CD4-positive, alpha-beta T cell treated with Interleukin-6 at 100 ng/mL for 8 hours (primary cell): ENCODE measurements at places on chromosomes 5 and 9.
A peak's percentile ranks its signal among the peaks of the same experiment; 100 is the strongest.

DNA sequence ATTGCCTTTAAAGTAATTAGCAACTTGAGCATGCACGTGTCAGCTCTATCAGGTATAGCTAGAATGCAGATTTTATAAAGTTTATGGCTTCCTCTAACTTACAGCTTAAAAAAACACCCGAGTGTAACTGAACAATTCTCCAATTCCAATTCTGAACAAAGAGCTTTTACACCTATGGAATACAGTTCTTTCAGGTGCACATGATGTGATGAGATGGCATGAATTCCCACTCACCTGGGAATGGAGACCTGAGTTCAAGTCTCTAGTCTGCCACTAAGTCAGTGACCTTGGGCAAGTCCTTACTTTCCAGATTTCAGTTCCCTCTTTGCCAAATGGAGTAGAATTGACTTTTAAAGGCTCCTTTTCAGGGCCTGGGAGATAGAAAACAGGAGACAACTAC is 1.8 kb downstream of the ZFAND5 start:
- peak; percentile 1 for DNase-seq

DNA sequence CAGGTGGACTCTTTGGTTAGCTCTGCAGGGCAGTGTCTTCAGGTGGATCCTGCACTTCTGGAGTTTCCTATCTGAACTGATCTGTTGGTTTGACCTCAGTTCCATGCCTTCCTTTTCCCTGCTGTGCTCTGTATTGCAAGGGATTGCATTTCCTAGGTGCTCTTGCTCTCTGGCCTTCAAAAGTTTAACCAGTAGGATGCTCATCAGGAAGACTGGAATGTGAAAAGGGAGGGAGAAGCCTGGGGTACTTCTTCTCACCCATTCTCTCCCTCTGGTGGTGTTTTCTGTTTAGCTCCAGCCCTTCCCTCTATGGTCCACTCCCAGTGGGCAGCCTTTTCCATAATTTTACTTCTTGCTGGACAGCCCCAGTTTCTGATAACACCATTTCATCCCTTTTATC is 78.5 kb downstream of the ZNF618 start:
- no peak for DNase-seq

- no peak for DNase-seq
These were observed 737 bp downstream of the SLC1A3 start for GRCh38 chr5:36607114-36607571.

DNA sequence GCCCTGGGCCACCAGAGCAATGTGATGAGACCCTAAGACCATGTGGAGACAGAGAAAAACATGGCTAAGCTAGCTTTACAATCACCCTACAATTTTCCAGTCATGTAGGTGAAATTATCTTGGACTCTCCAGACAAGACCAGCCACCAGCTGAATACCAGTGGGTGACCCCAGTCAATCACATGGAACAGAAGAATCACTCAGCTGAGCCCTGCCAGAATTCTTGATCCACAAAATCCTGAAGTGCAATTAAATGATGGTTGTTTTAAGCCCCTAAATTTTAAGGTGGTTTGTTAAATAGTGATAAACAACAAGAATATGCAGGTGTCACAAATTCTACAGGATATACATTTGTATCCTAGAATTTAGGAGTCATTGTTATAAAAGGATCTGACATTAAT is 69.5 kb upstream of the SMIM15 start:
- no peak for DNase-seq

- DNase-seq: no peak
These were observed 44.4 kb downstream of the CAST start for GRCh38 chr5:96706433-96707111.

DNA sequence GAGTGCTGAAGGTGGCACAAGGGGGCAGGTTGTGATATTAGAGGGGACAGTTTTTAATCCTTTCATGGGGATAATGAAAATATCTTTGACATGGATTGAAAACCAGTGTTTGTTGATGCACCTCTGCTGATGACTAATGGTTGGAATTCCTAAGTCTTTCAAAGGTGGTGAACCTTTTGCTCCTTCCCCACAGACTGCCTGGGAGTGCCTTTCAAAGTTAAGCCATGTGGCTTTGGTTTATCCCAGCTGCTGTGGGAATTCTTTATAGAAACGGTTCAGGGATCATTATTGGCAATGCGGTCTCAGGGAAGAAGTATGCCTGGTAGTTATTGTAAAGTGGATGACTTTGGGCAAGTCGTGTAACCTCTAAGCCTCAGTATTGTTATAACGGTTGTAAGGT is 45.7 kb downstream of the PIP5K1B start:
- DNase-seq: no peak

- no peak for DNase-seq
These were observed 58.5 kb upstream of the MYO10 start for GRCh38 chr5:16994565-16994964.

DNA sequence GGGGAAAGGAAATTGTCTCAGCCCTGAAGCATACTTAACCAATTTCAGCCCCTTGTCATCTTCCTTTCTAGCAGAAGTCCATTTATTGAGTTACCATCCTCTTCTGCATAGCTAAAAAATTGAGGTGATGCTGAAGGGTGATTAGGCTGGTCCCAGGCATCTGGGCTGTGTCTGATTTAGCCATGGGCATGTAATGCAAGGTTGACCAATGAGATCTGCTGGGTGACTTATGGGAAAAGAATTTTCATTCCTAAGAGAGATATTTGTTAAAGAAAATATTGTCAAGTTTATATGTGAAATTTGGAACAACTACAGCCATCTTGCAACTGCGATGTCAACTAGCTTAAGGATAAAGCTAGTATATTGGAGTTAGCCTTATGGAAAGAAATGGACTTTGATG is 5.1 kb downstream of the ITGA2 start:
- DNase-seq: no peak

- no peak for DNase-seq
These were observed 34.9 kb upstream of the FGF1 start for GRCh38 chr5:142720641-142721271.

DNA sequence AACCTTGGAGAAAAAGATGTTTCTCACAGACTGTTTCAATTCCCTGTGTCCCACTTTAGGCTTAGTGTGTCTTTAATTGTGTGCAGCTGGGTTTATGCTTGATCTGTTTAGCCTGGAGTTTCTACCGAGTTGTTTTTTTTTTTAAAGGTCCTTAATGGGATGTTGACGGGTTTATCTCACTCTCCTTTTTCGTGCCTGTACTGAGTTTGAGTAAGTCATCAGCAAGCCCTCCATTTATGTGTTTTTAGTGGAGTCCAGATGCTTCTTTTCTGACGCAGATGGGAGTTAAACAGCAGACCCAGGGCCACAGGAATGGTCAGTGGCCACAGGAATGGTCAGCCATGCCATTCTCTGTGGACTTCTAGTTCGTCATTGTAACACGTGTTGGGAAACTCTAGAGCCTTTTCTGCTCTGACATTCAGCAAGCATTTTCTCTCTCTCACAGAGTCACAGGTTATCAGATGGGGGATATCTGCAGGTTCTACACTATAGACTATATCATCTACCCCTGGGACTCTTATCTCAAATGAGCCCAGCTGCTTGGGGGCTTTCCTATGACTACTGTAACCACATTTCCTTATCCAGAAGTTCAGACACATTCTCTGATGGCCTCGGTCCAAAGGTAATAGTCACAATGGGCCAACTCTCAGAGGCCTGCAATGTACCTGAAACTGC is 190.5 kb downstream of the TTLL11 start:
- DNase-seq: no peak

DNA sequence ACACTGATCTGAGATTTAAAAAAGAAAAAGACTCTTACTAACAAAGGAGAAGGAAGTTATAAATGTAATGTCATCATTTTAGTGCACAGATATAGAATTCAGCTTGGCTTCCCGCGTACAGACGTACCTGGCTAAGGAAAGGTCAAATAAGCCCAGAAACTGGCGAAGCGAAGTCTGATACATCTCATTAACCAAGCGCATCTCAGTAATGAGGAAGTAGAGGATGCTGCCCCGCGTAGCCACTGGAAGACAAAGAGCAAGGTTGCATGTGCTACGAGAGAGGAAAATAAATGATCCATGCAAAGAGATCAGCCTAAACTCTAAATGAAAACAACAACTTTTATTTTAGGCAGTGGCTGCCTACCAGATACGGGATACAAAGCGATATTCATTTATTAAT is 208.8 kb downstream of the DNAH5 start:
- no peak for DNase-seq

DNA sequence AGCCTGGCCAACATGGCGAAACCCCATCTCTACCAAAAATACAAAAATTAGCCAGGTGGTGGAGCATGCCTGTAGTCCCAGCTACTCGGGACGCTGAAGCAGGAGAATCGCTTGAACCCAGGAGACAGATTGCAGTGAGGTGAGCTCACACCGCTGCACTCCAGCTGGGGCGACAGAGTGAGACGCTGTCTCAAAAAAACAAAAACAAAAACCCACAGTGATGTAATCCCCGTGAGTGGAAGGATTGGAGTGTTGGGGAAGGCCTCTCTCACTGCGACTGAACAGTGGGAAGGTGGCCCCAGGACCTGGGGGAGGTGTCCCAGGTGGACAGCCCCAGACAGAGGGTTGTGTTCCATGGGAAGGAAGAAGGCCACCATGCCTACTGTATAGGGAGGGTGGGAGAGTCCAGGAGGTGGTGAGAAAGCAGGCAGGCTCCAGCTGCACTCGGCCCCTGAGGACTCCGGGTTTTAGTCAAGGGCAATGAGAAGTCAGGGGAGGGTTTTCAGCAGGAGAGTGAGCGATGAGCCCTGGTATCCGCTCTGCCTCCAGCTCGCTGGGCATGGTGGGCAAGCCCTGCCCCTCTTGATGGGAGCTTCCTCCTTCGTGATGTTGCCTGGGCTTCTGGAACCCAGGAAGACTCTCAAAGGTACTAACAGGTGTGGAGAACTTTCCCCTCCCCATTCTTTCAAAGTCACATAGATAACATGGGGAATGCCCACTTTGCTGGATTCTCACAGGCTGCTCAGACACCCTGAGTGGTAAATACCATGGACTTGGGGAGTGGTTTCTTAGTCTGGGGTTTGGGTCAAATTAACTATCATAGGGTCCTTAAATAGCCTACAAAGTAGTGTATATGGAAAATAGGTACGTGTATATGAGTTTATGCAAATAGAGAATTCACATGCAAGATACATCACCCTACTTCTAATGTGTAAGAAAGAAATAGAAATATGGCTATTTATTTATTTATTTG is 74.7 kb downstream of the PPARGC1B start:
- DNase-seq: no peak

DNA sequence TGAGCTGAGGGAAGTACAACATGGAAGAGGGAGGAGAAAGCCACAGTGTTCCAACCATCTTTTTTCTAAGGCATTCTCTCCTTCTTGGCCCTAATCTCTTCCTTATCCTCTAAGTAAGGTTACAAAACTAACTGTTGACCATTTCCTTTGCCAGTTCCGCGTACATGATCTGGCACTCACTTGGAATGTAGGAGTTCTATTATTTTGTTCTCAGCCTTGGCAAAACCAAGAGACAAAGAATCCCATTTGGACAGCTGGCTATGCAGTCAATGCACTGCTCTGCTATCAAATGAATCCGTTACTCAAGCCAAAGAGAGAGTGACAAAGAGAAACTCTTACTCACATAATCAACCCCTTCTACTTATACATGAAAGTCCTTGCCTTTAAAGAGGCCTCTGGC is 410.3 kb downstream of the DTWD2 start:
- DNase-seq: no peak

DNA sequence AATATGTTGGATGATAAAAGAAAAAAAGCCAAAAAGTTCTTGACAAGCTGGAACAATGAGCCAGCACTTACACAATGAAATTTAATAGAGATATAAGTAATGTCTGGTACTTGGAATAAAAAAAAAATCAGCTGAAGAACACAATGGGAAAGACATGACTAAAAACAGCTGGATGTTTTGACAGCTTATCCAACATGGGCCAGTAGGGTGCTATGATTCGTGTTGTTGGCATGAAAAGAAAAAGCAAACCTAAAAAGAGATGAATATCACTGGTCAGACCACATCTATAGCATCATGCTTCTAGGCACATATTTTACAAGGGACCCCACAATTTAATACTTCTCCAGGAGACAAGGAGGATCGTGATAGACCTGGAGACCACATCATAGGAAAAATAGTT is 175.3 kb downstream of the ARL15 start:
- DNase-seq: no peak

DNA sequence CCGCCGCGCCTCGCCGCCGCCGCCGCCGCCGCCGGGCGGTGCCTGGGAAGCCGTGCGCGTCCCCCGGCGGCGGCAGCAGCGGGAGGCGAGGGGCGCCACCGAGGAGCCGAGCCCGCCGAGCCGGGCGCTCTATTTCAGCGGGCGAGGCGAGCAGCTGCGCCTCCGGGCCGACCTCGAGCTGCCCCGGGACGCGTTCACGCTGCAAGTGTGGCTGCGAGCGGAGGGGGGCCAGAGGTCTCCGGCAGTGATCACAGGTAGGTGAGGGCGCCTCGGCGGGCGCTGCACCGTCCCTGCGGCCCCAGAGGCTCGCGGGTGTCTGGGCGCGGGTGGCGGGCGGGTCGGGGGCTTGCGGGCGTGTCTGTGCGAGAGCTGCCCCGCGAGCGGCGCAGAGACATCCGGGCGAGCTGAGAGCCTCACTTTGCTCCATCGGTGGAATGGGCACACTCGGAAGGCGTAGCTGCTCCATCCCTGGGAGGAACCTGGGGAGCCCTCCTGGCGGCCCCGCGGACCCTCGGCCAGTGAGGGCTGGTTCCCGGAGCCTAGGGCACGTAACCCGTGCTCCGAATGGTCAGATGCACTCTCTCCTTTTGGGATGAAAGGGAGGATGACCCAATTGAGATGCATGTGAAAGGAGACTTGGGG is 864 bp downstream of the PAPPA start:
- no peak for DNase-seq

GRCh38 chr9:125337236-125337635 is 75.6 kb downstream of the GAPVD1 start:
- no peak for DNase-seq

GRCh38 chr5:169875091-169875728 is 105.1 kb downstream of the INSYN2B start:
- no peak for DNase-seq

- no peak for DNase-seq
These were observed 197.1 kb downstream of the TTLL11 start for GRCh38 chr9:121895818-121896544.

DNA sequence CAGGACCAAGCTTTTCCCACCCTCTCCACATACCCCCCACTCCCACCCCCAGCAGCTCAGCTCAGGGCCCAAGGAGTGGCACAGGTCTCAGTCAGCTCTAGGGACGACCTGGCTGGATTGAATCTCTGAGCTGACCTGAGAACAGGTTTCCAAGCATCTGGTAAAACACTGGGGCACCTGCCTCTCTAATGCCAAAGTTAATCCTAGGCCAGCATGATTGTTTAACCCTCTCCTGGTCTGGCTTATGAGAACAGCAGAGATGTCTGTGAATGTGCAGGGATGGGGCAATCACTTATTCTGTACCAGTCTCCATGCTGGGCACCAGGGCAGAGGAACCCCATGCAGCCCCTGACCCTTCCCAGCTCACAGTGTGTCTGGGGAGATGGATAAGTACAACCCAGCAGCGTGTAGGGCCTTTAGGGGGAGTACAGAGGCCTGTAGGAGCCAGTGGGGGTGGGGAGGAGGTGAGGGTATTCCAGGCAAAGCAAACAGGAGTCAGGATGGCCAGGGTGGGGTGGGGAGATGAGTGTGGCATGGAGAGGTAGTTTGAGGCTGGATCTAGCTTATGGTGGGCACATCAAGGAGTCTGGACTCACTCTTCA is 678 bp upstream of the KIF12 start:
- no peak for DNase-seq

- DNase-seq: no peak
These were observed 647 bp upstream of the ADAMTSL2 start for GRCh38 chr9:133533857-133534256.
